ENCODE measurements at places on chromosomes 3 and 15. TPM values are rescaled to one million over a fixed set of nuclear protein-coding genes. Genes with fewer than 3 reads are reported as not detected.

- DNase-seq = no peak
Observed at GRCh38 chr15:76161153-76162035, 101.6 kb downstream of the TMEM266 start.

MORC1 gene
- total RNA-seq = not detected

GRCh38 chr15:48992545-48992944 lies 28.8 kb upstream of the SHC4 start:
- DNase-seq = no peak

ASB14 gene
- total RNA-seq = not detected

- DNase-seq = peak; percentile 54
Observed at GRCh38 chr15:101138913-101139880, 112.7 kb downstream of the CHSY1 start.

DNA sequence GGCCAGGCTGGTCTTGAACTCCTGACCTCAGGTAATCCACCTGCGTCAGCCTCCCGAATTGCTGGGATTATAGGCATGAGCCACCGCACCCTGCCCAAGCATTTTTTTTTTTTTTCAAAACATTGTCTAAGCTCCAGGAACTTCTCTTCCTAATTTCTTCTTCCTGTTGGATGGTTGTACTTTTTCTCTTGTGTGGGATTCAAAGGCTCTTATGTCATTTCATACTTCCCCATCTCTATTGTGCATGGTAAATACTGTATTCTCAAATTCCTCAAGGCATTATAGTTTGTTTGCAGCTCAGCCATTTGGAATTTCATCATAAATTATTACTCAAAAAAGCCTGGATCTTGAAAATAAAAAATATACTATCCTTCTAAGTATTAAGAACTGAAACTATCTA lies 199.1 kb upstream of the GADL1 start:
- DNase-seq = no peak

Measured in spleen (tissue), 13 donors.